Fibroblast of villous mesenchyme (primary cell): ENCODE measurements at places on chromosomes 16 and 17. TPM values are rescaled to one million over a fixed set of nuclear protein-coding genes. Genes with fewer than 3 reads are reported as not detected.

DNA sequence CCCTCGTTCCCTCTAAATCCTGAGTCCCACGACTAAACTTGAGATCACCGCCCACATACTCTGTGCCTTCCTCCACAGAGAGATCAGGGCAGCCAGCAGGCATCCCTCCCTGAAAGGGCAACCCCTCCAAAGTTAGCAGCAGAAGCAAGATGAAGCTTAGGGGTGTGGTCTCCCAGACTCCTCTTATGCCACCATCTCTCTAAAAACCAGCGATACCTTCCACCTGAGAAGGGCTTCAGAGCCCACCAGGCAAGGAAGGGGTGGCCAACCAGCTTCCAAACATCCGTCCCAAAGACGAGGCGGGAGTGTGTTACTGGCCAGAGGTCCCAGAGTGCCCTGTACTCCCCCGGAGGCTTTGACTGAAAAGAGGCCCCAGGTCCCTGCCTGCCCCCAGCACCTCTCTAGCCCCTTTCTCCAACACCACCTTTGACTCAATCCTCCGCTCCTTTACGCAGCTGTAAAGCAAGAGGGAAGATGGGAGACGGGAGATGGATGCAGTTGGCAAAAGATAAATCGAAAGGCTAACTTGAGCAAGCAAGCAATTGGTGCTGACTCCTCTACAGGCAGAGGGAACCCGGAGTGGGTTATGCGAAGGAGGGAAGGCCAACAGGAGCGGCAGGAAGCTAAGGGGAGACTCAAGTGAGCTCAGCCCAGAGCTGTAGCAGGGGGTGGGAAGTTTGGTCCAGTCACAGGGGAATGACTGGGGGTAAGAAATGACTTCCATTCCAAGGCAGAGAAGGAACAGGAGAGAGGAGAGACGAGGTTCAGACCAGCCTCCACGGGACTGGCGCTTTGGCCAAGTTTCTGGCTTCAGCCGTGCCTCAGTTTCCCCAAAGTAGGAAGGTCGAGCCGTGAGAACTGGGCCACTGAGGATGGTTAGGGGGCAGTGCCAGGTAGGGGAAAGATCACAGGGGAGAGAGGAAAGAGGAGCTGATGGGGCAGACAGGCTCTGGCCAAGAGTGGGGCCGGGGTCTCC lies 1.0 kb downstream of the ST3GAL2 start:
- DNase-seq: peak; percentile 62

DNA sequence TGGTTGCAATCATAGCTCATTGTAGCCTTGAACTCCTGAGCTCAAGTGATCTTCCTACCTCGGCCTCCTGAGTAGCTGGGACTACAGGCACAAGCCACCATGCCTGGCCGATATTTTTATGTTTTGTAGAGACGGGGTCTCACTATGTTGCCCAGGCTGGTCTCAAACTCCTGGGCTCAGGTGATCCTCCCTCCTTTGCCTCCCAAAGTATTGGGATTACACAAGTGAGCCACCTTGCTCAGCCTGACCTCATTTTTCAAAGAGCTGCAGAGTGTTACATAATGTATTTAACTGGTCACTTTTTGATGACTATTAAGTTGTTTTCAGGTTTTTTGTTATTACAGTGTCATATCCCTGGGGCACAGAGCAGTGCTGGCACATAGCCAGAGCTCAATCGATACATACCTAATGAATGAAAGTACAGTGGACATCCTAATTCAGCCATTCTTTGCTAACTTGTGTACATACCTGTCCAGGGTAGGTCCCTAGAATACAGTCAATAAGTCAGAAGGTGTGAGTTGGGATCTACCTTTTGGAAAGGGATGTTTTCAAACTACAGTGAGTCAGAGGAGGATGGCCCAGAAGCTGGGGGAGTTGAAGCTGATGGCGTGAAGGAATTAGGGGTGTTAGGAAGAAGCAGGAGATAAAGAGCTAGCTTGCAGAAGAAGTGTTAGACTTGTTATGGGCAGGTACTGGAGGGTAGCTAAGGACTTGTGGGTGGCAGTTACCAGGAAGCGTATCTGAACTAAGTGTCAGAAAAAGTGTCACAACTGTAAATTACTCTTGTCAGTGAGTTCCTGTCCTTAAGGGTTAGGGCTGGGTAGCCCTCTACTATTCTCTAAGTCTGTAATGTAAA lies 20.1 kb upstream of the CYLD start:
- DNase-seq: no peak

DNA sequence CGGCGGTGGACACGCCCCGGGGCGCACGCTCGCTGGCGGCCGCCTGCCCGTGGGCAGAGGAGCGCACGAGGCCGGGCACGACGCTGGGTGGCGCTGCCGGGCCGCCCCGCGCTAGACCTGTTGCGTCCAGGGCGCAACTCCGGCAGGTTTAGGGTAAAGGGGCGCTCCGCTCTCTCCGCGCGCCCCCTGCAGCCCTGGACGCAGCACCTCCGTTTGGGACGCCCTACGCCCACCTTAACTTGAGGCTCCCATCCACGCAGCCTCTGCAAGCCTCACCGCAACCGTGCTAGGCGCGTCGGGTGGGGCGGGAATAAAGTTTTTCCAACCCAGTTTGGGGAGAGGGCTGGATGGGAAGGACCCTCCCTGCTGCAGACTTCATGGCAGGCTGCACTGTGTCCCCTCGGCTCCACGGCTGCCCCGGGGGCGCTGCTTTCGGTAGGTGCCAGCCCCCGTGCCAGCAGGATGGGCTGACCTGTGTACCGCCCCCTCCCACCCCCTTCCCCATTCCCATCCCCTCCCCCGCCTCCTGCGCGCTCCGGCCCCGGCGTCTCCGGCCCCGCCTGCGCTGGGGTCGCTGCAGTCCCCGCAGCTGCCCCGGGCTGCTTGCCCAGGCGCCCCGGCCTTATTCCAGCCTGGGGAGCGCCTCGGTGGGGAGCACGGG lies at the start of gene SYT17:
Gene SYT17 (plus strand): TSS at position 531 of the 661 bp plus-strand sequence. CDS start 407 bp downstream, outside the sequence.
- DNase-seq: peak; percentile 73

GRCh38 chr16:29820730-29821642 lies 724 bp downstream of the MVP start:
- DNase-seq: no peak

GRCh38 chr16:85716022-85716679 lies 27.4 kb upstream of the GINS2 start:
- no peak for DNase-seq

DNA sequence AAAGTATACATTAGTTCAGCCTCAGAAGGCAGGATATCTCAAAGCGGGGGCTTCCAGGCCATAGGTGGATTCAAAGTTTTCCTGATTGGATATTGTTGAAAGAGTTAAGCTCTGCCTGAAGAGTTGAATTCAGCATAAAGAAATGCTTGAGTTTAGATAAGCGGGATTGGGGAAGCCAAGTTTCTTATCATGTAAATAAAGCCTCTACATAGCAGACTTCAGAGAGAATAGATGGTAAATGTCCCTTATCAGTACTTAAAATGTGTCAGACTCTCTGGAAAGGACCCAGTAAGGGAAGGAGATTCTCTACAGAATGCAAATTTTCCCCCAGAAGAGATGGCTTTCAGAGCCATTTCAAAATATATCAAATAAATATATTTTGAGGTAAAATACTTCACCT lies 423.5 kb downstream of the SHISA9 start:
- no peak for DNase-seq

GRCh38 chr17:19978209-19978802 lies 678 bp upstream of the AKAP10 start:
- no peak for DNase-seq

DNA sequence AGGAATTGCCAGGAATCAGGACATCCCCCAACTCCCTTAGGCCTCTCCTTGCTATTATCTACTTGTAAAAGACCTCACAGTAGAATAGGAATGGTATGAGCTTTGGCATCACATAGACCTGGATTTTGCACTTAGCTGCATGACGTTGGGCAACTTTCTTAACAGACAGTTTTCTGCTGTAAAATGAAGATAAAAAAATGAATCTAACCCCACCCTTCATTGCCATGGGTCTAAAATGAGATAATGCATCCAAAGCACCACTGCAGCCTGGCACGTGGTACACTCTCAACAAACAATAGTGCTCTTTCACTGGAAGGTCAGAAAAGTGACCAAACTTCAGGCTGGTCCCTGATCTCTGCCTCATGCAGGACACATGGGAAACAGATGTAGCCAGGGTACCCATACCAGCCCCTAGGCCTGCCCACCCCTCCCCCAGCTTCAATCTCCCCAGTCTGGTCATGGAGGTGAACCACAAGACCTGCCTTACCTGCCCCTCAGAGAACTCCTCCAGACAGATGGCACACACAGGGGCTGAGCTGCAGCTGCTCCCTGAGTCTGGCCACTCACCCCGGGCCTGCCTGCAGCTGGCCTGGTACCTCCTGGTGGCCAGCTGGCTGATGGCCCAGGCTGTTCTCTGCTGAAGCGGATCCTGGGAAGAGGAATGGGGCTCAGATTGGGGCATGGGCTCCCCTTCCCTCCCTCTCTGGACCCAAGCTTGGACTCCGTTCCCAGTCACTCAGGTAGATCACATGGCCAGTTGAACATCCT lies 8.5 kb upstream of the SUPT4H1 start:
- DNase-seq: no peak

DNA sequence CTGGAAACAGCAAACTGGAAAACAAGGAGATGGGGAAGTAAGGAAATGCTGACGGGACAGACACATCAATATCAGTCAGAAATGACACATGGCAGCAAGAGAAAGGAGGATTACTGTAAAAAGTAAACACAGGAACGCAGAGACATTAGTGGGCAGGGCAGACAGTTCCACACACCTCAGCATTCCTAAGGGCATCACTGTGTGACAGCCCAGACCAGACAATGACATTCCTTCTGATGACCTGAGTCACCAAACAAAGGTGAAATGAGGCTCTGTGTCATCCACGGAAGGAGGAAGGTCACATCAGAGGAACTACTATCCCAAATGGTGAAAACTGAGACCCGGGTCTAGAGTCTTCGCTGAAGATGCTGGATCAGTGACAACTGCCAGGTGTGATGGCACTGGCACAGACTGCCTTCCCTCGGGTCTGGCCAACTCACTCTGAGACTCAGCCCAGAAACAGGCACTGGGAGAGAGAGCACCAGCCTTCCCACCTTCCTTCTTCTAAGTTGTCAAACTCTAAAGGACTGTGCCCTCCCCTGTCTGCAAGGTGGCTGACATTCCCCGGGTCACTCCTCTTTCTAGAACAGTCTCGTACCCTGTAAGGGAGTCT lies 36.7 kb downstream of the TK2 start:
- DNase-seq: no peak

- no peak for DNase-seq
These were observed 12.7 kb upstream of the NSMCE1 start for GRCh38 chr16:27281243-27281642.

DNA sequence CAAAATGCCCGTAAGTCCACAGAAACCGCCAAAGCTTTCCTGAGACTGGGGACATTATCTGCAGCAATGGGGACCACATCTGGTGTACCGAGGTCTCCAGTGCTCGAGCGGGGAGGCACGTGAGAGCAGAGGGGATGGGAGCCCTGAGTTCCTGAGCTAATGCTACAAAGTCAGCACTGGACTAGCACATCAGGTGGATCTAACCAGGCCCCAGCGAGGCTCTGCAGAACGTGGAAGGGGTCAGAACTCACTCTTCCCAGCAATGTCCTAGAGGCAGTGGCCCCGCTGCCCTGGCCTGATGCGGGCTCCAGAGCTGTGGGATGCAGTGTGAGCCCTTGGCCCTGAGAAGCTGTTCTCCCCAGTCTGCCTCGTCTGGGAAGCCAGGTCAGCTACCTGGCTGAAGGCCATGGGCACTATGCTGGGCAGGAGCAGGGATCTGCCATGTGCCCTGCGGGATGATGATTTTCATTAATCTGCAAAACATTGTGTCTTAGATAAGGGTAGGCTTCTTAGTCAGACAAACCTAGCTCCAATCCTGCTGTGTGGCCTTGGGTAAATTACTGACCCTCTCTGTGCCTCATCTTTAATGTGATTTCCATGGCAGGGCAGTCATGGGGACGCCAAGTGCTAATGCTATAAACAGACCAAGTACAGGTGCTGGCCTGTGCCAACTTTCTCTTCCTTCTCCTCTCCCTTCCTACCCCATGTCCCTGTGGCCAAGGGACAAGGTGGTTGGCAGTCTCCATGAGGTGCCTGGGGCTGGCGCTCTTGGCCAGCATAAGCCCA lies 40.1 kb upstream of the SLC38A10 start:
- no peak for DNase-seq

GRCh38 chr17:75319904-75320691 lies 30.9 kb upstream of the SLC25A19 start:
- DNase-seq: peak; percentile 72

DNA sequence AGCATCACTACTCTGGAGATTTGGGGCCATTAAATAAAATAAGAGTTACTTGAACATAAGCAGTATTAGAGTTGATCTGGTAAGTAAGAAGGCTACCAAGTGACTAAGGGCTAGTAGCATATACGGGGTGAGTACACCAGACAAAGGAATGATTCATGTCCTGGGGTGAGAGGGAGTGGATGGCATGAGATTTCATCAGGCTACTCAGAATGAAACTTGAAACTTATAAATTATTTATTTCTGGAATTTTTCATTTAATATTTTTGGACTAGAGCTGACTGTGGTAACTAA lies 2.3 kb downstream of the SLFN5 start:
- peak; percentile 82 for DNase-seq

- DNase-seq: no peak
These were observed 475.1 kb downstream of the WWOX start for GRCh38 chr16:78574571-78574970.

- DNase-seq: peak; percentile 69
These were observed 1.4 kb downstream of the PYDC1 start for GRCh38 chr16:31215287-31216162.

DNA sequence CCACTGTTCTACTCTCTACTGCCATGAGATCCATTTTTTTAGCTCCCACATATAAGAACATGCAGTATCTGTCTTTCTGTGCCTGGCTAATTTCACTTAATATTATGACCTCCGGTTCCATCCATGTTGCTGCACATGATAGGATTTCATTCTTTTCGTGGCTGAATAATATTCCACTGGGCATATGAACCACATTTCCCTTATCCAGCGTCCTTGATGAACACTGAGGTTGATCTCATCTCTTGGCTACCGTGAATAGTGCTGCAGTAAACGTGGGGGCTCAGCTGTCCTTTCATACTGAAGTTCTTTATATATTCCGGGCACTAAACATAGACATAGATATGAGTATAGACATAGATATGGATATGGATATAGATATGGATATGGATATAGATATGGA lies 109.3 kb upstream of the TNRC6C start:
- no peak for DNase-seq

The KREMEN2 gene
- under 0.01 TPM in 1 of 2 replicates, not detected in the other for total RNA-seq

The PRDM7 gene
- total RNA-seq: not detected in 2 replicates

The GGA3 gene
- total RNA-seq: 13.2 and 14.2 TPM in 2 replicates

The GINS2 gene
- total RNA-seq: 5.8 and 8.6 TPM in 2 replicates

The NAT9 gene
- total RNA-seq: 32.0 and 34.8 TPM in 2 replicates

The ATP6V0D1 gene
- total RNA-seq: 107 and 122 TPM in 2 replicates

The CHST4 gene
- not detected in 2 replicates for total RNA-seq

The RAMP2 gene
- total RNA-seq: not detected in 2 replicates

The HOXB3 gene
- total RNA-seq: 4.3 and 7.1 TPM in 2 replicates

The RNF222 gene
- total RNA-seq: not detected in 2 replicates
